Osteoblast (primary cell): ENCODE measurements at places on chromosomes 2 and 18. TPM values are rescaled to one million over a fixed set of nuclear protein-coding genes. Genes with fewer than 3 reads are reported as not detected.

The ACVR1C gene
- 0.29 and 0.36 TPM in 2 replicates for total RNA-seq

GRCh38 chr2:233999182-233999581 is 51.3 kb upstream of the SPP2 start:
- no peak overlapping the region for H3K27ac ChIP-seq
- no peaks in the 10 kb centered on the region for H3K36me3 ChIP-seq
- H3K27me3 ChIP-seq = peaks cover 7% of the 10 kb centered on the region
- H3K4me3 ChIP-seq = no peak overlapping the region

The WNT10A gene
- total RNA-seq = not detected in 2 replicates

GRCh38 chr2:222819722-222820333 is 41.0 kb upstream of the ACSL3 start:
- peaks cover 5% of the 10 kb centered on the region for H3K4me1 ChIP-seq
- H3K36me3 ChIP-seq = no peaks in the 10 kb centered on the region
- H3K4me3 ChIP-seq = no peak overlapping the region

The KIAA2012 gene
- under 0.01 TPM in 1 of 2 replicates, not detected in the other for total RNA-seq

The FAP gene
- 464 and 582 TPM in 2 replicates for total RNA-seq

The COBLL1 gene
- 10.9 and 17.4 TPM in 2 replicates for total RNA-seq

GRCh38 chr2:182906454-182906853 is 40.0 kb upstream of the FRZB start:
- peaks cover 9% of the 10 kb centered on the region for H3K36me3 ChIP-seq
- no peak overlapping the region for H3K27ac ChIP-seq
- no peaks in the 10 kb centered on the region for H3K27me3 ChIP-seq
- H3K4me3 ChIP-seq = no peak overlapping the region
- DNase-seq = no peak

- no peak overlapping the region for H3K4me3 ChIP-seq
- no peaks in the 10 kb centered on the region for H3K36me3 ChIP-seq
- H3K27ac ChIP-seq = no peak overlapping the region
- DNase-seq = no peak
Measured at GRCh38 chr2:152095146-152095545, 3.7 kb downstream of the CACNB4 start.

DNA sequence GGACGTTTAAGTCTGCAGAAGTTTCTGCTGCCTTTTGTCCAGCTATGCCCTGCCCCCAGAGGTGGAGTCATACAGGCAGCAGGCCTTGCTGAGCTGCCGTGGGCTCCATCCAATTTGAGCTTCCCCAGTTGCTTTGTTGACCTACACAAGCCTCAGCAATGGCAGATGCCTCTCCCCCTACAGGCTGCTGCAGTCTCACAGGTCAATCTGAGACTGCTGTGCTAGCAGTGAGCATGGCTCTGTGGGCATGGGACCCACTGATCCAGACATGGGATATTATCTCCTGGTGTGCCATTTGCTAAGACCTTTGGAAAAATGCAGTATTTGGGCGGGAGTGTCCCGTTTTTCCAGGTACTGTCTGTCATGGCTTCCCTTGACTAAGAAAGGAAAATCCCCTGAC is 726.0 kb downstream of the ERBB4 start:
- H3K27me3 ChIP-seq = no peaks in the 10 kb centered on the region
- no peaks in the 10 kb centered on the region for H3K36me3 ChIP-seq
- no peak for DNase-seq

DNA sequence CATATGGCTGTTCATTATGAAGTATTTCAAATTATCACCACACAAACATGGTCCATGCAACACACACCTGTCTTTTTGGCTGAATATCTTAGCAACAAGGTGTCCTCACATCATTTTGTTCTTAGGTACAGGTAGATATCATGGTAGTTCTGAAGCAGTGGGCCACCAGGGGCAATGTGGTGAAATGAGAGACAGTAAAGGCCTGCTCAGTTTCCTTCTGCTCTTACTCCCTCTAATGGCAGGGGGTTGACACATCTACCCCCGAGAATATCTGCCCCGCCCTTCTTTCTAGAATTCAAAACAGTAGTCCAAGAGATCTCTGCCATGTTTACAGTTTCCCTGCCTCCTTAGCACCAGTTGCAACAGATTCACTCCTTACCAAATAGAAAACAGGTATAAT is 147.0 kb upstream of the KLHL14 start:
- H3K36me3 ChIP-seq = no peaks in the 10 kb centered on the region
- H3K4me1 ChIP-seq = peaks cover 12% of the 10 kb centered on the region
- no peak overlapping the region for H3K27ac ChIP-seq

DNA sequence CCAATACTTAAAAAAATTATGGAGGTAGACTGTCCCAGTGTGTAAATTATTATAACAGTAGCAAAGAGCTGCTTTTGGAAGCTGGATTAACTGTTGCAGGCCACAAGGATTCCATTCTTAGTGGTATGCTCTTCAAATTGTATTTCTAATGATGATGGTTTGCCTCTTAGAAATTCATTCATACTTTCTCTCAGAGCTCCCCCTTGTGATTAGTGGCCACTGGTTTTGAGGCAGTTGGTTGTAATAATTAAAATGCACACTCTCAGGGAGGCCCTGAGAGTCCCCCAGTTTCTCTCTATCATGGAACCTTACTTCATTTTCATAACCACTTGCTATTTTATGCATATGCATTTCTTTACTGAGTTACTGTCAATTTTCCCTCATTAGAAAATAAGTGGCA is 122.5 kb downstream of the PLA2R1 start:
- peak; percentile 21 for DNase-seq
- H3K27ac ChIP-seq = no peak overlapping the region
- no peaks in the 10 kb centered on the region for H3K36me3 ChIP-seq
- H3K4me1 ChIP-seq = no peaks in the 10 kb centered on the region

GRCh38 chr2:111900859-111901258 is 2.5 kb downstream of the MERTK start:
- H3K4me3 ChIP-seq = no peak overlapping the region
- peak; percentile 93 for DNase-seq
- H3K27ac ChIP-seq = no peak overlapping the region

GRCh38 chr2:241753493-241753892 is 19.1 kb downstream of the D2HGDH start:
- DNase-seq = peak; percentile 62
- no peak overlapping the region for H3K4me3 ChIP-seq
- no peaks in the 10 kb centered on the region for H3K4me1 ChIP-seq
- no peaks in the 10 kb centered on the region for H3K27me3 ChIP-seq
- peaks cover 34% of the 10 kb centered on the region for H3K36me3 ChIP-seq

- H3K4me1 ChIP-seq = peaks cover 15% of the 10 kb centered on the region
- H3K36me3 ChIP-seq = no peaks in the 10 kb centered on the region
- H3K4me3 ChIP-seq = no peak overlapping the region
- no peaks in the 10 kb centered on the region for H3K27me3 ChIP-seq
- H3K27ac ChIP-seq = no peak overlapping the region
Measured at GRCh38 chr18:36335476-36336279, 38.2 kb downstream of the FHOD3 start.

DNA sequence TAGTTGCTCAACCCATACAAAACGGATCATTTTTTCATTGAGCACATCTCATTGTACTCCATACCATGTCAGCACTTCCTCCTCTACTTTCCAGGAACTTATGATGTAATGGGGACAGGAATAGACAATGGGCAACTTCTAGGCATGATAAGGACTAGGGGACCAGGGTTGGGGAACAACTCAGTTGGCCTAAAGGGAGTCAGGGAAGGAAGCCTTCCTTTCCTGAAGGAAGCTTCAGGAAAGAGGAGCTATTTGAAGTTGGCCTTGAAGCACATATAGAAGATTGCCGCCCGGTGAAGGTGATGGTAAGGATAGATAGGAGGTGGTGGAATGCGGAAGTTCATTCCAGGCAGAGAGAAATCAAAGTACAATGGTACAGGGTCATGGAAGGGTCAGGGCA is 283.9 kb downstream of the SLC8A1 start:
- H3K4me1 ChIP-seq = peaks cover 10% of the 10 kb centered on the region
- no peaks in the 10 kb centered on the region for H3K27me3 ChIP-seq
- H3K4me3 ChIP-seq = no peak overlapping the region
- H3K27ac ChIP-seq = no peak overlapping the region
- DNase-seq = no peak
- peaks cover 9% of the 10 kb centered on the region for H3K36me3 ChIP-seq

DNA sequence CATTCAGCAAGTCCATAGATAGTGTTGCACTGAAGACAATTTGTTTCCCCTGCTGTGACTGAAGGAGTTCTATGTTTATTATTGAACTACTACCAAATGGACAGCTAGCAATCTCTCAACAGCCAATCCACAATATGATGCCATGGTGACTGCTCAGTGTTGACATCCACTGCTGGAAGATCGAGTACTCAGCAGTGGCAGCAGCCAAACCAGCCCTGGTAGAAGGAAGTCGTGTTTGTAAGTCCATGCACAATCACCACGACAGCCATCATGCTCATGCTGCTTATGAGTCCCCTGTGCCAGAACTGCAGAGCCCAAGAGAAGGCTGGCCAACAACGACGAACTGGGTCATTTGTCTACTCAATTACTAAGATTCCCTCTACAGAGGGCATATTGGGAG is 66.4 kb downstream of the OSR1 start:
- no peak overlapping the region for H3K27ac ChIP-seq
- peak overlapping the region; percentile 45 for H3K4me3 ChIP-seq
- no peaks in the 10 kb centered on the region for H3K27me3 ChIP-seq
- no peaks in the 10 kb centered on the region for H3K36me3 ChIP-seq
- peaks cover 4% of the 10 kb centered on the region for H3K4me1 ChIP-seq

- no peak for DNase-seq
- H3K4me1 ChIP-seq = peaks cover 20% of the 10 kb centered on the region
- H3K36me3 ChIP-seq = no peaks in the 10 kb centered on the region
- no peaks in the 10 kb centered on the region for H3K27me3 ChIP-seq
- H3K27ac ChIP-seq = no peak overlapping the region
Measured at GRCh38 chr2:177541258-177541991, 148.9 kb downstream of the AGPS start.

GRCh38 chr2:128545829-128546228 is 227.2 kb upstream of the HS6ST1 start:
- no peaks in the 10 kb centered on the region for H3K36me3 ChIP-seq
- H3K4me3 ChIP-seq = no peak overlapping the region
- no peak overlapping the region for H3K27ac ChIP-seq
- no peak for DNase-seq

DNA sequence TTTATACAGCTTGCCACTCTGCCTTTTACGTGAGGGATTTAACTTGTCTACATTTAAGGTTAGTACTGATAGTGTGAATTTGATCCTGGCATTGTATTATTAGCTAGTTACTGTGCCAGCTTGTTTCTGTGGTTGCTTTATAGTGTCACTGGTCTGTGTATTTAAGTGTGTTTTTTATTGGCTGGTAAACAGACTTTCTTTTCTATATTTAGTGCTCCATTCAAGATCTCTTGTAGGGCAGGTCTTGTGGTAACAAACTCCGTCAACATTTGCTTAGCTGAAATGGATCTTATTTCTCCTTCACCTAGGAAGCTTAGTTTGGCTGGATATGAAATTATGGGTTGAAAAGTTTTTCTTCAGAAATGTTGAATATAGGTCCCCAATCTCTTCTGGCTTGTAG is 1971.0 kb upstream of the LRRTM1 start:
- no peaks in the 10 kb centered on the region for H3K27me3 ChIP-seq
- H3K36me3 ChIP-seq = no peaks in the 10 kb centered on the region
- H3K27ac ChIP-seq = no peak overlapping the region
- H3K4me1 ChIP-seq = no peaks in the 10 kb centered on the region

The TMEM198 gene
- total RNA-seq = 1.1 and 1.5 TPM in 2 replicates

DNA sequence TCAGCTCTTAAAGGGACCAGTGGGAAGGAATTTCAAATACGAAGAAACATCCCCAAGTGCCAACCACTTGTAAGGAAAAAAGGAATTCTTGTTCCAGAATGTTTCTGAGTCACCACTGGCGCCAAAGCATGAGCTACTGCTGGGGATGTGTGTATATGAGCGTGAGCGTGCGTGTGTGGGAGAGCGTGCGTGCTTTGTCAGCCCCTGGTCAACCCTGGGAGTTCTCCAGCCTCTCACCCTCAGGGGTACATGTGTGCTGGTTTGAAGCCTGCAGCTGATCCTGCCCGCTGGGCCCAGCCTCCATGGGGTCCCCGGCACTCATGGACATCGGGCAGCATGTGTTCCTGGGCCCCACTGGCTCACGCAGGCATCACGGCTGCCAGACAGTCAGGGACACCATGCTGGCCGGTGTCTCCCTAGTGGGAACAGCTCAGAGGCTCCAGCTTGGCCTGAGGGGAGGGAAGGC is 17.1 kb downstream of the HS6ST1 start:
- H3K27ac ChIP-seq = peak overlapping the region; percentile 97
- DNase-seq = peak; percentile 99
- H3K4me3 ChIP-seq = no peak overlapping the region
- peaks cover 38% of the 10 kb centered on the region for H3K4me1 ChIP-seq
- H3K36me3 ChIP-seq = no peaks in the 10 kb centered on the region
- no peaks in the 10 kb centered on the region for H3K27me3 ChIP-seq

DNA sequence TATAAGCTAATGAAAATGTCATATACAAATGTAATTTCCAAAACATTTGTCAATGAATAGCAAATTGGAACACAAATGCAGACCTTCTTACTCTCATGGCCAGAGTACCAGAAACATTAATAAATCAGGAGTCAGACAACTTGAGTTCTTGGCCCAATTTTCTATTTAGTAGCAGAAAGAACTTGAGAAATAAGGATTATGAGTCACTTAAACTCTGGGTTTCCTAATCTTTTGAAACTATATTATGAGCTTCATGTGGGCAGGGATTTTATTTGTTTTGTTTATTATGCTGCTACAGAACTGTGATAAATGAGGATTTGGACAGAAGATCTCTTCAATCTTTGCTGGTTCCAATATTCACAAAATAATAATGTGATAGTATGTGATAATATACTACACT is 686.7 kb downstream of the NR4A2 start:
- H3K36me3 ChIP-seq = no peaks in the 10 kb centered on the region
- no peak overlapping the region for H3K27ac ChIP-seq
- H3K4me1 ChIP-seq = no peaks in the 10 kb centered on the region
- no peak overlapping the region for H3K4me3 ChIP-seq

DNA sequence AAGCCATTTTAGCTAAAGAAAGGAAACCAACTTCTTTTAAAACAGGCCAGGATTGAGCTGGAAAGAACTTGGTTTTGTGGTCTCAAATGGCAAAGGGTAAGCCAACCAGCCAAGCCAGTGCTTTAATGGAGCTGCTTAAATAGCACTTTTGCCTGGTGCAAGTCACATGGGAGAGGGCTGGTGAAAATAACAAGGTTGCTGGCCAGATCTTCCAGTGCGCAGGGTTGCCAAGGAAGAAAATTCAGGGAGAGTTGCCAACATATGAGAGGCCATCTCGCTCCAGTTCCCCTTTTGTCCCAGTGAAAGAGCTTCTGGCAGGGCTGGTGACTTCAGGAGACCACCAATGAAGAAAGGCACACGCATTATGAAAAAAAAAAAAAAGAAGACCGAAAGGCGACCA is 57.3 kb downstream of the IRS1 start:
- DNase-seq = peak; percentile 62
- peaks cover 11% of the 10 kb centered on the region for H3K4me1 ChIP-seq
- peaks cover 6% of the 10 kb centered on the region for H3K36me3 ChIP-seq
- H3K27ac ChIP-seq = peak overlapping the region; percentile 38
- H3K27me3 ChIP-seq = no peaks in the 10 kb centered on the region
- H3K4me3 ChIP-seq = no peak overlapping the region
